ENCODE measurements at places on chromosomes 6 and 20. TPM values are rescaled to one million over a fixed set of nuclear protein-coding genes. Genes with fewer than 3 reads are reported as not detected.

GRCh38 chr20:17749978-17750721, 50.4 kb downstream of the BANF2 start:
- H3K36me3 ChIP-seq, result no peaks in the 10 kb centered on the region
- DNase-seq, result no peak
- H3K27me3 ChIP-seq, result no peaks in the 10 kb centered on the region
- H3K27ac ChIP-seq, result no peak overlapping the region
- no peaks in the 10 kb centered on the region for H3K4me1 ChIP-seq
- no peak overlapping the region for H3K4me3 ChIP-seq

- no peaks in the 10 kb centered on the region for H3K36me3 ChIP-seq
- no peaks in the 10 kb centered on the region for H3K4me1 ChIP-seq
- DNase-seq, result no peak
- H3K27ac ChIP-seq, result no peak overlapping the region
- H3K4me3 ChIP-seq, result no peak overlapping the region
Measured at GRCh38 chr6:170423814-170424603, 117.5 kb downstream of the FAM120B start.

DNA sequence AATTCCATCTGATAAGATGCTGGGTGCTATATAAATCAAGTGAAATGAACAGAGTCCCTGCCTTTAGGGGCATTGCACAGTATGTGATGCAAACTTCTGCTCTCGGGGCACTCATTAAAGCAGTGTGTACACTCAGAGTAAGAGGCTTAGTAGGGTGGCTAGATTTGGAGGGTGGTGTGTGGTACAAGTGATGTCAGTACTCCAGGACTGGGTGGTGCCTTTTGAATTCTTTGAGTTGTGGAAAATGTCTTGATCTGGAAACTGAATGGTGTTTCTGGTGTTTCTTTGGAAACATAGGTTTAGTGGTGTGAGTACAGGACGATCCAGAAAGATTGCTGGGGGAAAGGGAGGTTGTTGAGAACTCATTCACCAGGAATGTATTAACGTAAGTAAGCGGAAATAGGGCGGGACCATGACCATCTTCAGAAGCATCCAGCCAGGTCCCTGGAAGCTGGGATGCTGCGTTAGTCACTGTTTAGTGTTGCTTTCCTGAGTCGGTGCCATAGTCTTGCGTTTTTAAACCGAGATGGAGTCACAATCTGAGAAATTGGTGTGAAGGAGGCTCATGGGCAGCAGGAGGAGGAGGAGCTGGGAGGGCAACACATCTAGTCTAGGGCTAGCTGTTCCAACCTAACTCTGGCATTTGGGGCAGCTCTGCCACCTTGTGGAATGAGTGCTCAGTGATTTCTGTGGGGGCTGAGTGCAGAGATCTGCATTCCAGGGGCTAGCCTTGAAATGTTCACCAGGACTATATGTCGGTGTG, 70.3 kb downstream of the SCAND1 start:
- no peaks in the 10 kb centered on the region for H3K4me1 ChIP-seq
- peak; percentile 86 for DNase-seq
- no peak overlapping the region for H3K4me3 ChIP-seq
- peak overlapping the region; percentile 88 for H3K27ac ChIP-seq
- no peaks in the 10 kb centered on the region for H3K27me3 ChIP-seq

DNA sequence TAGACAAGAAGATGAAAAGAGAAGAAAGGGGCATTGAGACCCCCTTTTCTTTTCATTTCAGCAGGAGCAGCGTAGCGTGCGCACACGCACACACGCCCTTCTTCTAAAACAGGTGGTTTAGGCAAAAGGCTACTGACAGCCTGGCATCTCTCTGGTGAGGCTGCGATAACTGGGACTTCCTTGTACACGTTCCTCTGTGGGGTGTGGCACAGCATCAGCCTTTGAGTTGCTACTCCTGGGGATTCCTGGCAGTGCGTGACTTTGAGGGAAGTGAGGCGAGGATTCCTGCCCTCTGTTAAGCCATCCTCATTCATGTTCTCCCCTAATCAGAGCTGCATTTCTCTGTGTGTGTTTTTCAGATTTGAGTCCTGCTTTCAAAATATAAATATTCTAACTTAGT, 94.7 kb downstream of the TMEM170B start:
- H3K4me1 ChIP-seq, result no peaks in the 10 kb centered on the region
- H3K4me3 ChIP-seq, result no peak overlapping the region
- DNase-seq, result no peak

DNA sequence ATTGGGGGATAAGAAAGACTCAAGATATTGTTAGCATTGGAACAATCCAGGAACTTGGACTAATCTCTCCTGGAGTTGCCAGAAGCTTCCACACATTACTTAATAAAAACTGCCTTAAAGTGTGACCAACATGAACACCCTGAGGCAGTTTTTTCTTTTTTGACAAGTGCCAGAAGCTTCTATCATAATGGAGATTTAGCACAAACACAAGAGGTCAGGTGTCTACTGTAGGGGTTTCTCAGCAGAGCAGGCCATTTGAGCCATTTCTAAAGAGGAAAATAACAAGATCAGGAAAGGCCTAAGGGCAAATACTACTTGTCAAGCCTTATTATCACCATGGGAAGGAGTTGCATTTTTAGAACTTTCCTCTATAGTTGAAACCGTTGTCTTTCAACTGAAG, 361.5 kb downstream of the EPM2A start:
- no peak for DNase-seq
- H3K4me1 ChIP-seq, result no peaks in the 10 kb centered on the region
- H3K27me3 ChIP-seq, result no peaks in the 10 kb centered on the region
- no peak overlapping the region for H3K27ac ChIP-seq

GRCh38 chr20:4717816-4718570, 3.7 kb upstream of the PRND start:
- no peak overlapping the region for H3K27ac ChIP-seq
- H3K4me1 ChIP-seq, result peaks cover 22% of the 10 kb centered on the region
- H3K36me3 ChIP-seq, result no peaks in the 10 kb centered on the region
- H3K4me3 ChIP-seq, result no peak overlapping the region

- H3K27ac ChIP-seq, result no peak overlapping the region
- no peak overlapping the region for H3K4me3 ChIP-seq
- H3K36me3 ChIP-seq, result no peaks in the 10 kb centered on the region
- no peaks in the 10 kb centered on the region for H3K27me3 ChIP-seq
Measured at GRCh38 chr6:34537922-34538550, 18.1 kb downstream of the SPDEF start.

- no peaks in the 10 kb centered on the region for H3K36me3 ChIP-seq
- no peak for DNase-seq
- no peaks in the 10 kb centered on the region for H3K27me3 ChIP-seq
- no peak overlapping the region for H3K4me3 ChIP-seq
Measured at GRCh38 chr6:63844287-63844686, 208.7 kb downstream of the PHF3 start.

GRCh38 chr6:157579467-157580031, 198.6 kb downstream of the ZDHHC14 start:
- no peaks in the 10 kb centered on the region for H3K36me3 ChIP-seq
- no peaks in the 10 kb centered on the region for H3K4me1 ChIP-seq

DNA sequence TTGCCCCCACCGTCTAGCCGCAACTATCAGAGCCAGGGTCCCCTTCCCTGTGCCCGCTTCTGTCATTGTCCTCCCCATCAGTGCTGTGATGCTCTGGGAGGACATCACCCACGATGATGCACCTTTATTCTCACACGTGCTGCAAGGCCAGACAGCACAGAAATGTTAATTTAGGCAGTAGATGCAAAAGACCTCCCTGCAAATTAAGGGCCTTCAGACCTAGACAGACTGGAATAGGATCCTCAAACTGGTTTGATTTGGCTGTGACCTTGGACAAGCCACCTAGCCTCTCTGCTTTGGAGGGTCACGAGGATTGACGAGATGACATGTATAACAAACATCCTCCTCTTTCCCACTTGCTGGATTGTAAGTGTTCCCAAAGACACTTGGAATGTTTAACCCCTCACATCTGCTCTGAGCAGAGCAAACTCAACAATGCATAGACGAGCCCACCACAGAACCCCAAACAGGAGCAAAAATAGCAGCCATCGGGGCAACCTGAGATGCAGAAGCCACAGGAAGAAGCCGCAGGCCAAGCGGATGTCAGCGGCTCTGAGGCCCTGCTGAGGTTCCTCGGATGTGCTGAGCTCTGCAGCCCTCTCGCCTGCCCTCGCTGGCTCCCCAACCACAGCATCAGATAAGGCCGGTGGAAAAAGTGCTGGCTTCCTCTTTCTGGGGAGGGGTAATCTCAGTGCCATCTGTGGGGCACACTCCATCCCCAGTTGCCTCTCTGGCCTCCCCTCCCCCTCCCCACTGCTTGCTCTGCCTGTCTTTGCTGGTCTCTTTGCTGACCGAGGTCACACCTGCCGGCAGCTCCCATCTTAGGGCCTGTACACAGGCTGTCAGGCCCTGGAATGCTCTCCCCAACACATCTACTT, 35.3 kb downstream of the TOX2 start:
- H3K4me3 ChIP-seq, result no peak overlapping the region
- DNase-seq, result no peak
- no peaks in the 10 kb centered on the region for H3K27me3 ChIP-seq
- no peaks in the 10 kb centered on the region for H3K36me3 ChIP-seq
- H3K27ac ChIP-seq, result no peak overlapping the region

DNA sequence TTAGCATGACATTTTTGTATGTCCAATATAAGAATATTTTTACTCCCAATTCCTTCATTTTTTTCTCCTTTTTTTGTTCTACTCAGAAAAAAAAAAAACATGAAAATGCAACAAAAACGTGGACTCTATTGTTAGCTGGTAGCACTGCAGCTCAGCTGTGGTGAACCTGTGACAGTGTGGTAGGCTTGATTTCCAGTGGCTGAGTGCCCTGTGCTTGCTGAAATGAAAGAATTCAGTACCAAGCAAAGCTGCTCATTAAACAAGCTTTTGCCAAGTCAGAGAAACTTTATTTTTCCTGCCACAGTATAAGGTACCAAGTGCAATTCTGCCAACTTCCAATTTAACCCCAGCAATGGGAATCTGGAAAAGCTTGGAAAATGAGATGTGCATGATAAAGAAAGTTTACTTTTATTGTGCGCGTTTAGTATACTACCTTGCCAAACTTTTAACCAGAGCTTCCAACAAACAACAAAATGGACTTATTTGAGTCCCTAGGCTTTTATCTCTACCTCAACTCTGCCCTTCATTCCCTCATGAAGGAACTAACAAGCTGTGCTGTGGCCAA, 215.2 kb downstream of the SLC35F1 start:
- H3K27ac ChIP-seq, result no peak overlapping the region
- DNase-seq, result no peak
- no peak overlapping the region for H3K4me3 ChIP-seq
- no peaks in the 10 kb centered on the region for H3K27me3 ChIP-seq
- no peaks in the 10 kb centered on the region for H3K4me1 ChIP-seq

SRMS gene
- not detected for total RNA-seq

TSHZ2 gene
- 26.9 TPM for total RNA-seq
